ENCODE measurements at places on chromosomes 3 and 15.

DNA sequence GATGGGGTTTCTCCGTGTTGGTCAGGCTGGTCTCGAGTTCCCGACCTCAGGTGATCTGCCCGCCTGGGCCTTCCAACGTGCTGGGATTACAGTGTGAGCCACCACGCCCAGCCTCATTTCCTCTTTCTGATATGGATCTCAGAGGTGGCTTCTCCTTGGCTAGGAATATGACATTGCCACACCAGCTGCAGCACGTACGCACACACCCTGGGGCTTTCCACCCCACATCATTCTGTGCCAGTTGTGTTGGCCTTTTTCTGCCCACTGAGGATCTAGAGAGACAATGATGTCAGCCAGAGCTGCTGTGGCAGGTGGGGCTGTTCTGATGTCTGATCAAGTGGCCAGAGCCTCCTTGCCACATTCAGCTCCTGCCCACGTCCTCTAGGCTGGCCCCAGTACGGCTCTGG is 29.0 kb downstream of the TMEM45A start:
- DNase-seq: peak; percentile 18

DNA sequence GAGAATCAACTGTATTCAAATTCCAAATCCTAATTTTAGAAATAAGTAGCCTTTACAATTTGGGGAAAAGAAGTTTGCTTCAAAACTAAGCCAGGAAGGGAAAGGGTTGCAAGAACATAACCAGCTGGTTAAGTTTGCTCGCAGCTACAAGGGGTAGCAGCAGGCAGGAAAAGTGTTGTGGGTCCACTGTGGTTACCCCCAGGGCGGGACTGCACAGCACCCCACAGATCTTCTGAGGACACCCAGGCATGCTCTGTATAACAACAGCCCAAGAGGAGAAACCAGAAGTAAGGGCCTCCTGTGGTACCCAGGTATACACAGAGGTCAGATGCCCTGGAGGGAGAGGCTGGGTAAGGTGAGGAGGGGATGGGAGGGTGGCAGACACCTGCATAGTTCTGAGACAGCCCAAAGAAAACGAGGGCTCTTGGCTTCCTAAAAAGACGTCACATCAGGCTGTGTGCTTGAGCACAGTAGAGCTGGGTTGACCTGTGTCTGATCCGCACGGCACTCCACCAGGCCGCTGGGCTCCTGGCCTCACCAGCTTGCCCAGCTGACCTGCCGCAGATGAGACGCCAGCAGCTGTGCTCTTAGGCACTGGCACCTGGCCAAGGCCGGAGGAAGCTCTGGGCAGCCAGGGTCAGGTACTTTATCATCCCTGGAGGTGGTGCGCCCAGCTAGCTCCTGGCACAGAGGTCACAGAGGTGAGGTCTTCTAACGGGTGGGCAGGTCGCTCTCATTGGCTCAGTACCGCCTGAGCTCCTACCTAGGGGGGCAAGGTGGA is 81.8 kb upstream of the SNRPA1 start:
- DNase-seq: no peak

GRCh38 chr15:66923438-66923881 is 141.9 kb upstream of the SMAD3 start:
- no peak for DNase-seq

DNA sequence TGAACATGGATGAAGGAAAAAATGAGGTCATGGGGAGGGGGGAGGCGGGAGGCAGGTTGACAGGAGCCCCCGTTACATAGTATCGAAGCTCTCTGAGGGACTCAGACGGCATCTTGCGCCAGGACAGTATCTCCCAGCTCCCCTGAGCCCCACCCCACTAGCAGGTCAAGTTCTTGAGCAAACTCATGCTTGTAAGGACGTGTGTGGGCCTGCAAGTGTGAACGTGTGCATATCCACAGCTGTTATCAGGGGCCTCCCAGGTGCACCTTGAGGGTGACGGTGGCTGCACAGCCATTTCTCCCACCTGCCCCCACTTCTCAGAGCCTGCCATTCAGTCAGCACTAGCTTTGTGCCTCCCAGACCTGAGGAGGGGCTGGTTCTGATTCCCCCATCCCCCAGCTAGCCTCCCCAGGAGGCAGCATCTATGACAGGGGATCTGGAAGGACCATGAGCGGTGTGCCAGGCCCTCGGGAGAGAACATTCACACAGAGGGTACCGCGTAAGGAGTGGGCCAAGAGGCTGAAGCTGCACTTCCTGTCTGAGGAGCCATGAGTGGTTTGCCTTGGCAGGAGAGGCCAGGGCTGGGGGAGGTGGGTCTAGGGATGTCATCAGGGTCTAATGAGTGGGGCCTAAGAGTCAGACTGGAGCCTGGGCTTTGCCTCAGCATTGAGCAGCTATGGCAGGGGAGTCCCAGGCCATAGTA is 2.9 kb downstream of the SEMA3F start:
- DNase-seq: no peak

DNA sequence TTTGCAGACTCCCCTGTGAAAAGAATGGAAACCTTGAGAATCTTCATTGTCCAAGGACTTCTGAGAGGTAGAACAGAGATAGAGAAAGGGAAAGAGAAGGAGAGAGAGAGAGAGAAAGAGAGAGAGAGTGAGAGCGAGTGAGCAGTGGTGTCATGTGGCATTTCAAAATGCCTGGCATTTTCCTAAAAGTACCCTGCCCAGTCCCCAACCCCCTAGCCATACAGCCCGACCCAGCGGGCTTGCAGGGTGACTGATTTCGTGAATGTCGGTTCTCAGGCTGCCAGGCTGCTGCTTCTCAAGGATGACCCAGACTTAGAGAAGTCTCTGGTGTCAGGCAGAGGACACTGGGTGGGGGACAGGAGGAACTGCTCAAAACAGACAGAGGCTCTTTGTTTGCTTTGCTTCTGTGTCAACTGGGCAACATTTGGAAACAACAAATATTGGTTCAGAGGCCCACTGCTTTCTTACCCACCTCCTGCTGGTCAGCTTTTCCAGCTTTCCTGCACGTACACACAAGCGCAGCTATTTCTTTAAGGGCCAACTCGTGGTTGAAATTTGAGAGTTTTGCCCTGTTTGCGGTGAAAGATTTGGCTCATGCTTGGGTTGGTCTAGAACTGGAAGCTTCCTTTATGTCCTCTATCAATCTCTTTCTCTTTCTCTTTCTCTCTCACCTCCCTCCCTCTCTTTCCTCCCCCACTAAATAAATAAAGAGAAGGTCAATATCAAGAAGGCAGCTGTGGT is 3.7 kb upstream of the TF start:
- DNase-seq: no peak

GRCh38 chr3:58411036-58411435 is 22.6 kb downstream of the PDHB start:
- DNase-seq: no peak

GRCh38 chr15:69609176-69609575 is 156.6 kb downstream of the RPLP1 start:
- DNase-seq: no peak

GRCh38 chr3:141074529-141074928 is 23.4 kb downstream of the SPSB4 start:
- DNase-seq: no peak

DNA sequence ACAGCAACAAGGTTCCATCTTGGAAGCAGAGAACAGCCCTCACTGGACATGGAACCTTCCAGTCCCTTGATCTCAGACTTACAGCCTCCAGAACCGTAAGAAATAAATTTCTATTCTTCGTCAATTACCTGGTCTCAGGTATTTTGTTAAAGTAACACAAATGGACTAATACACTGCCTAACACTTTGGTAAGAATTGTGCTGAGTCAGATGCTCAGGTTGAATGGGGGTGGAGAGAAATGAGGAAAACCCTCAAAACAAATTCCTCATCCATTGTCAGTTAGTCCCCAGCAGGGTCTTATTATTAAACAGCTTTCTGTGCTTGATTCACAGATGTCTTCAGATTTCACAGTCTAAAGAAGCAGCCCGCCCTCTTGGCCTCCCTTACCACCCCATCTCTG is 306.2 kb upstream of the SLCO3A1 start:
- DNase-seq: no peak

DNA sequence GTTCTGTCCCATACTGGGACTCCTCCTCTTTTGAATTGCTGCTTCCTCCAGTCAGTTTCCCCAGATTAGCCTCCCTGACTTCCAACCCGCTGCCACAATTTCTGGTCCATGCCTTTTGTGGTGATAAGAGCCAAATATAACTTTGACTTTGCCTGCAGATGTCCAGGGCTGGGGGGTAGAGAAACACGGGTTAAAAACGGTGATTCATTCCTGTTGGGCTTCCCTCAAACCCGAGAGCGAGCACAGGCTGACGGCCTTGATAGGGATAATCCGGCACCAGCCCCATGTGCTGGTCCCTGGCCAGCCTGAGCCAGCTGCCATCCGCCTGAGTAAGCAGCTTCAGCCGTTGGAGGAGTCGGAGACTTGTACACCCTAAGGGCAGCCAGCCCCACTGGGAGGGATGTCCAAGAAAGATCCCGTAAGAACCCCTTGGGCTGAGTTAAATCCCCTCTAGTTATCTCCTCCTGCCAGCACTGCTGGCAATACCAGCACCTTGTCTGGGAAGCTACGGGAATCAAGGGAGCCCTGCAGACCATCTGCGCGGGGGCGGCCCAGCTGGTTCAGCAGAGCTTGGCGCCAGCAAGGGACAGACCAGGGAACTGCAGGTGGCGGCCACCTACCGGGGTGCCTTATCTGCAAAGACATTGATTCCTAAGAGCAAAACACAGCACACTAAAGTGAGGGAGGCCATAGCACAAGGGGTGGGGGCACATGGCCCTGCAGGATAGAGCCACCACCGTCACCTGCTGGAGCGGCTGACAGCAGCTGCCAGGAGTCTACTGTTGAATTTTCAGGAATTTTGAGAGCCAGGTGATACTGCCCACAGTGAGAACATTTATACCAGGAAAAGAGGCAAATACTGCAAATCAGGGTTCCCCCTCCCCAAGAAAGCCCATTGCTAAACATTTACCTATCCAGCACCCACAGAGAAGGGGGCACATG is 18.1 kb downstream of the CSPG4 start:
- DNase-seq: no peak

DNA sequence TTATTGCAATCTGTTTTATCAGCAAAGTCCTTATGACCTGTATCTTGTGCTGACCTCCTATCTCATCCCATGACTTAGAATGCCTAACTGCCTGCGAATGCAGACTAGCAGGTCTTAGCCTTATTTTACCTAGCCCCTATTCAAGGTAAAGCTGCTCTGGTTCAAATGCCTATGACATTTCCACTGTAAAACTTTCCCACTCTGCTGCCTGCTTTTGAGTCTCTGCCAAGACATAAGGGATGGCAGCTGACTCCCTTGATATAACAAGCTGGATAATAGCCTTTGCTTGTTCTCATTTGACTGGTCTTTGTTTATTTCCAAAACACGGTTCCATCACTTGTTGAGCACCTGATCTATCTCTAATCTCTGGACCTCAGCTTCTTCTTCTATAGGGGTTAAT is 131.9 kb upstream of the STRIT1 start:
- DNase-seq: no peak

DNA sequence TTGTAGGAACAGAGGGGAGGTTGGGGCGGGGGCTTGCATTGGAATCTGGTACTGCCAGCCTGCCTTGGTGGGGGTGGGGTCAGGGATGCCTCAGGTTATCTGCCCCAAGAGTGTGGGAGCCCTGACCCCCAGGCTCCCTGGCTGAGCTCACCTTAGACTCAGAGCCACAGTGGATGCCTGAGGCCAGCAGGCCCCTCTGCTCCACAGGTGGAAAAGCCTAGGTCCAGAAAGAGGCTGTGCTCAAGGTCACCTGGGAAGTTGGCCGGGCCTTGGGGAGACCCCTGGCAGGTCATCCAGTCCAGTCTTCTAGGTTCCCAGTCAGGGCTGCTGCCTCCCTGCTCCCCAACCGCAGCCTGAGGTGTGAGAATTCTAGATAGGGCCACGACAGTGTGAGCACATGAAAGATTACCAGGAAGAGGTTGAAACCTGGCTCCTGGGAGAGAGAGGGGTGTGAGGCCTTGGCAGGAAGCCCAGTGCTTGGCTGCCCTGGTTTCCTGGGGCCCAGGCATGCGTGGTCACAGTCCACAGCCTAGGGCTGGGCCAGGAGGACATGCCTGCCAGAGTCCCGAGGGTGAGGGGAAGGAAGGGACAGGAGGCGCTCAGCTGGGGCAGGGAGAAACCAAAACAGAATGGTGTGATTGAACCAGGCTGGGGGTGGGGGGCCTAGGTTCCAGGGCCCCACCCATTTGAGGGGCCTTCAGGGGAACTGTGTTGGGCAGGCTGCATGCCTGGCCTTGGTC is 4.9 kb downstream of the HDAC11 start:
- no peak for DNase-seq

GRCh38 chr3:169348929-169349621 is 314.4 kb downstream of the MECOM start:
- no peak for DNase-seq

DNA sequence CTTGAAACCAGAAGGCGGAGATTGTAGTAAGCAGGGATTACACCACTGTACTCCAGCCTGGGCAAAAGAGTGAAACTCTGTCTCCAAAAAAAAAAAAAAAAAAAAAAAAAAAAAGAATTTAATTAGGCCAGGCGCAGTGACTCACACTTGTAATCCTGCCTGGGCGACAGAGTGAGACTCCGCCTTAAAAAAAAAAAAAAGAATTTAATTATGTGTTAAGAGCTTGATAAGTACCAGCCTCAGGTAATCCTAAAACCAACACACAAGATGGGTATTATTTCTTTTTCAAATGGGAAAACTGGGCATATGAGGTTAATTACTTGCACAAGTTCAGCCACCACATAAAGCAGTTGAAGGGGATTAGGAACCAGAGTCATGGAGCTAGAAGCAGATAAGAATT is 49.0 kb downstream of the PBRM1 start:
- no peak for DNase-seq

GRCh38 chr15:98954411-98954810 is 53.2 kb downstream of the PGPEP1L start:
- no peak for DNase-seq

DNA sequence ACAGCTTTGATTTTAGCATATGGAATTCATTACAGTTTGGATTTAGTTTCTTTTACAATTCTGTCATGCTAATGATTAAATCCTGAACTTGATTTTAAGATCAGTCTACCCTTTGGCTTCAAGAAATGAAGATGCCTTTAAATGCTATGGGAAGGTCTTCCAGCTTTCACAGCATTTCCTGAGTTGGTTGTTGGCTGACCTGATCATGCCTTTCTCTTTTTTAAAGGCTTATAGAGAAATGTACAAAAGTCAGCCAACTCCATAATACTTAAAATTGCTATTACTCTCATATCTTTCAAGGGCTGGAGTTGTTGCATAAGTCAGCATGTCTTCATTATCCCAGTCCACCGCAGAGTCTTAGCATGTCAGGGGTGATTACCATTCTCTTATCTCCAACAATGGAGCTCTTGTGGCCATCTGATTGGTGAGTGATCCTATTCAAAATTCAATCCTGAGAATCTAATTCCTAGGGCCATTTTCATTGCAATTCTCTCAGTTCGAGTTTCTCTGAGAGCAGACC is 123.8 kb downstream of the GMNC start:
- no peak for DNase-seq

DNA sequence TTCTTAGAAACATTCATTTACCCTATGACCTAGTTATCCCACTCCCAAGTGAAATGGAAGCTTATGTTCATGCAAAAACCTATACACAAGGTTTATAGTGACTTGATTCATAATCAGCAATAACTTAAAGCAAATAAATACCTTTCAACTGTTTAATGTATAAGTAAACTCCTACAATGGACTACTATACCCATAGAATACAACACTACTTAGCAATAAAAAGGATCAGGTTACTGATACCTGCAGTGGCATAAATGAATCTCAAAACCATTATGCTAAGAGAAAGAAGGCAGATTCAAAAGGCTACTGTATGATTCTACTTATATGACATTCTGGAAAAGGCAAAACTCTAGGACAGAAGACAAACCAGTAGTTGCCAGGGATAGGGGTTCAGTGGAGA is 8.3 kb upstream of the POLR2M start:
- DNase-seq: no peak
